ENCODE measurements at places on chromosomes 1 and 21.

GRCh38 chr1:215566556-215567490, at the start of gene KCTD3:
Gene KCTD3 (plus strand): TSS chr1:215567304. CDS start chr1:215567686, 382 bp downstream.
- DNase-seq: peak; percentile 82

DNA sequence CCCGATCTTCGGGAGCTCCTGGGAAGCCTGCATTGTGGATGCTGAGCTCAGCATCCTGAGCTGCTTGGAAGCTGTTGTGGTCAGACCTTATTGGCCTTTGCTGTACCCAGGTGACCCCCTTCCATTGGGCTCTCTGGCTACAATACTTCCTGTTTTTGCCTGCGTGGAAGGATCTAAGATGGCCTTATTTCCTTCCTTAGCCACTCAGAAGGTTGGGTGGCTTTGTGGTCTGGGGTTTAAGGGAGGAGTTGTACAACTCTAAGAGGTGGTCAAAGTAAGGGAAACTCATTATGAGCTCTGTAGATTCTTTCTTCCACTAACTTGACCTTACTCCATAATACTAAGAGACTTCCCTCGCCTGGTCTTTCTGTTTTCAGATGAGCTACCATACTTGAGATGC, 17.7 kb downstream of the PFKFB2 start:
- no peak for DNase-seq

DNA sequence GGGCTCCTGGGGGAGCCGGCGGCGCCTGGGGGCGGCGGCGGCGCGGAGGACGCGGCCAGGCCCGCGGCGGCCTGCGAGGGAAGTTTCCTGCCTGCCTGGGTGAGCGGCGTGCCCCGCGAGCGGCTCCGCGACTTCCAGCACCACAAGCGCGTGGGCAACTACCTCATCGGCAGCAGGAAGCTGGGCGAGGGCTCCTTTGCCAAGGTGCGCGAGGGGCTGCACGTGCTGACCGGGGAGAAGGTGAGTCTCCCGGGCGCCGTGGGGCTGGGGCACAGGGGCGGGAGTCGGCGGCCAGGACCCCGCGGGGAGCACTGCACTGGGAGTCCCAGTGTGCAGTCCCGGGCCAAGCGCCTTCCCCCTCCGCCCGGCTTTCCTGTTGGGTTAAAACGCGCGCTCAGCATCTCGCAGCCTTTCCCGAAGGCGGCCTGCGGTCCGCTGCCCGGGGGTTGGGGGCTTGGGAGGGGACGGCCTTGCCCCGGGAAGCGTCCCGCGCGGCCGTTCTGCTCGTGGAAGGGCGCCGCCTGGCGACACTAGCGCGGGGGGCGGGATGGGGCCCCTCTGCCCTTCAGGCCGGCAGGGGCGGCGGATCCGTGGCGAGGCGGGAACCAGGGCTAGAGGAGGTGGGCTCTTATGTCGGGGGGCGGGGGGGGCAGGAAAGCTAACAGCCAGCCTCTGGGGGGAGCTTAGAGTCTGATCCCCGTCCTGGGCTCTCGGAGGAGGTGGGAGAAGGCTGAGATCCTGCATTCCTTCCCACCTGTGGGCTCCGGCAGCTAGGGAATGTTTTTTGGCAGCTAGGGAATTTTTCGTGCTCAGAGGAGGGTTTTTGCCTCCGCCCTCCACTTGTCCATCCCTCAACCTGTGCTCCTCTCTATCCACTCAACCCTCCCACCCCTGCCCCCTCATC, 1.1 kb downstream of the HUNK start:
- peak; percentile 85 for DNase-seq

GRCh38 chr1:12170263-12170671, 3.5 kb downstream of the TNFRSF1B start:
- DNase-seq: no peak

GRCh38 chr1:244755673-244756072, 79.8 kb upstream of the COX20 start:
- DNase-seq: peak; percentile 49

GRCh38 chr1:21782349-21782867, 541 bp downstream of the USP48 start:
- peak; percentile 65 for DNase-seq

DNA sequence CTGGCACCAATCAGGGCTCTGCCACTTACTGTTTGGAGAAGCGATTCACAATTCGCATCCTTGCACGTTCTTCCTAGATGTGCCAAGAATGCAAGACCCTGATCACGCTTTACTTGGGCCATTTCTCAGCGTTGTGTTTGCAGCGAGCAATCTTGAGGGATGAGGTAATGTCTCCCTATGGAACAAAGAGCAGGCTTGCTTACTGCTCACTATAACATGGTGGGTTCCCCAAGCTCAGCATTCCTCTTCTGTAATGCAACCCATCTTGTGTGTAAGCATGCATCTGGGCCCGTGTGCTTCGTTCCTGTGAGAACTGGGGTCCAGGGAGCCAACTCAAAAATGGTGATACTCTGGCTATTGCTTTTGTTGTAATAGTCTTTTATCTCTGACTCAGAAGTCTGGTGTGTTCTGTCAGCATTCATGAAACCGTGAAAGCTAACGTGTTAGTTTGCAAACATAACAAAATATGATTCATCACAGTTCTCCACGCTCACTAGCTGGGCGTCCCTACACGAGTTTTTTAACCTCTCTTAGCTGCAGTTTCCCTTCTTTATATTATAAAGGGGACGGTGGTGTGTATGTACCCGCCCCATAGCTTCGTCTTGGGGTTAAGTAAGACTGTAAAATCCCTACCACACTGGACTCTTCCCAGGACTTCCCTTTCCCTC, 33.3 kb downstream of the DNTTIP2 start:
- no peak for DNase-seq

DNA sequence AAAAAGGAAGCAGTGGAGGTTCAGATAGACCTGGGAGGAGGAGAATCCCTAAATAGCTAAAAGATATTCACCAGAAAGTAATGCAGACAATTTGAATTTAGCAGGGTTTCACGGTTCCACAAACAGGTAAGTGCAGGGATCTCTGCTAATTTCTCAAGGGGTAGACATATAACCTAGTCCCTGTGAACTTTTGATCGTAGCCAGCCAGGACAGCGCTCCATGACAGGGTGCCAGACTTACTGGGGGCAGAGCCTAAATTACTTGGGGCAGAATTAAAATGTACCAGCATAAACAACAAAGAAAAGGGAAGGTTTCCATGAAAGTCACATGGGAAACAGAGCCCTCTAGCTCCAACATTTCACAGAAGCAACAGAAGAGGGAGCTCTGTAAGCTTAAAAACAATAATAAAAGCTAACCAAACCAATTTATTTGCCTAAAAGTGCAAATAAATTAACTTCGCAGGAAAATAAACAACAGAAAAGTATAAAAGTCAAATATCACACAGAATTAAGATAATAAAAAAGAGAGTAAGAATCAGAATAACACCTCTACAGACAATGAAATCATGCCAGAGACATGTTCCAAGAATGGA, 198.3 kb downstream of the DUSP10 start:
- DNase-seq: no peak
